GM19239 (cell line): ENCODE measurements at places on chromosomes 6 and 20.

DNA sequence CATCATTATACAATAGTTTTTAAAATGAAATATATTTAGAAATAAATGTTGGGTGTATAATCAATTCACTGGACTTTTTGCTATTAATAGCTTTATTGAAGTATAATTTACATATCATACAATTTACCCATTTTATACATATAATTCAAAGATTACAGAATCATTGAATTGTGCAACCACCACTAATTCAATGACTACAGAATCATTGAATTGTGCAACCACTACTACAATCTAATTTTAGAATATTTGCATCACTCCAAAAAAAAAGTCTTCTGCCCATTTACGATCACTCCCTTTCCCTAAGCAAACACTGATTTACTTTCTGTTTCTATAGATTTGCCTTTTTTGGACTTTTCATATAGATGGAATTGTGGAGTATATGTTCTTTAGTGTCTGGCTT is 35.1 kb upstream of the RIMS1 start:
- no peak for DNase-seq

DNA sequence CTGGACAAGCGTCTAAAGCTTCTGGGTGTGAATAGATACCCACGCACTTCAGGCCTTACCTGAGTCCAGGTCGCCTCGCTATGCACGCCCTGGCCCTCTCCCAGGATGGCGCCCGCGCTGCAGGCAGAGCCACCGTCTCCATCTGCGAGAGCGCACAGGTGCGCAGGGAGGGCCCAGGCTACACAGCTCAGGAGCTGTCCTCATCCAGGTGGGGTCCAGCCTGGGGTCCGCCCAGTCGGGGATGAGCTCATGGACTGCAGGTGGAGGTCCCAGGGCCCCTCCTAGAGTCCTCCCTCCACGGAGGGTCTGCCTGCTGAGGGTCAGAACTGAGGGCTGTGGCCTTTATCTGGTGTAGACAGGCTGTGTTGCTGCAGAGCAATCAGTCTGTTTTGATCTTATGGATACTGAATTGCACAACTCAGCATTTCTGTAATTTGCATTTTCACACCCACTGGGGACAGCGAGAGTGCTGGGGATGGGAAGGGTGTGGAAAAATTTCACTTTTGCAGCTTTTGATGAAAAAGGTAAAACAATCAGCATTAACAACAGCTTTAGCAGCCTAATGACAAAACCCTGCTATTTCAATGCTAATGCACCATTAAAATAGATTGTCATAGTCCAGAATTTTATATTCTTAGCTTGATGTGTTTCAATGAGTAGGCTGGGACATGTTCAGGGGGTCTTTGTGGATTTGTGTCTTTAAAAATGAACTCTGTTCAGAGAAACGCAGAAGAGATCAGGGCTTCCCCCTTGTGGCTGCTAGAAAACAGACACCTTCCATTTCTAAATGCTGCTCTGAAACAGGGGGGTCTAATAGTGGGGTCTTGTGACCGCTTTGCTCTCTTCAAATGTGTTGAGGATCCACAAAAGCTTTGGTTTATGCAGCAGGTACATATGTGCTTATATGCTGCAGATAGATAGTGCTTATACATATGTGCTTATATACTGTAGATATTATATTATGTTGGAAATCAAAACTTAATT is 77.8 kb upstream of the PHACTR3 start:
- no peak for DNase-seq

- no peak for DNase-seq
Observed at GRCh38 chr6:3175715-3176402, 18.5 kb upstream of the TUBB2A start.

DNA sequence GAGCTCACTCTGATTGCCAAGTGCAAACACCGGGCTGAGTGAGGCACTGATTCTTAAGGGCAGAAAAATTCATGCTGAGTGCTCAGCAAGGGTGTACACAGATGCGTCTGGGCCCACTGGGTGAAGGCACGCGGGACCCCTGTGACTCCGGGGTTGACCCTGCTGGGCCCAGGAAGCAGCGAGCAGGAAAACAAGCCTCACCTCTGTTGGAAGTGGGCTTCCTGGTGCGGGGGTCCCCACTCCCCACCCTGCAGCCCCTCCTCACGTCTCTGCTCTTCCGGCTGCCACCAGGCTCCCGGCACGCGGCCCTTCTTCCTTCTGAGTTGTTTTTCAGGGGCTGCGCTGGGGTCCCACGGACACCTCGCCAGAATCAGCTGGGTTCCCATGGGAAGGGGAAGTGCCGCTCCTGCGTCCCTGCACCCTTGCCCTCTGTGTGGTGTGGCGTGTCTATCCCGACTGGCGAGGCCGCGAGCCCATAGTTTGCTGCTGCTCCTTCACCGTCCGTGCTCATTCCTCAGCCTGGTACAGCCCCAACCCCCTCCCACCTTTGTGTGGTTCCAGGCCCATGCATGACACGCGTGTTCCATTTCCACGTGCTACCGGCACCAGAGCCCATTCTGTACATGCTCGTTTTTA is 80.6 kb upstream of the BHLHE23 start:
- no peak for DNase-seq

- no peak for DNase-seq
Observed at GRCh38 chr6:148556410-148556809, 190.4 kb upstream of the UST start.
